NT2/D1 (cell line): ENCODE measurements at places on chromosomes 11 and 22.

DNA sequence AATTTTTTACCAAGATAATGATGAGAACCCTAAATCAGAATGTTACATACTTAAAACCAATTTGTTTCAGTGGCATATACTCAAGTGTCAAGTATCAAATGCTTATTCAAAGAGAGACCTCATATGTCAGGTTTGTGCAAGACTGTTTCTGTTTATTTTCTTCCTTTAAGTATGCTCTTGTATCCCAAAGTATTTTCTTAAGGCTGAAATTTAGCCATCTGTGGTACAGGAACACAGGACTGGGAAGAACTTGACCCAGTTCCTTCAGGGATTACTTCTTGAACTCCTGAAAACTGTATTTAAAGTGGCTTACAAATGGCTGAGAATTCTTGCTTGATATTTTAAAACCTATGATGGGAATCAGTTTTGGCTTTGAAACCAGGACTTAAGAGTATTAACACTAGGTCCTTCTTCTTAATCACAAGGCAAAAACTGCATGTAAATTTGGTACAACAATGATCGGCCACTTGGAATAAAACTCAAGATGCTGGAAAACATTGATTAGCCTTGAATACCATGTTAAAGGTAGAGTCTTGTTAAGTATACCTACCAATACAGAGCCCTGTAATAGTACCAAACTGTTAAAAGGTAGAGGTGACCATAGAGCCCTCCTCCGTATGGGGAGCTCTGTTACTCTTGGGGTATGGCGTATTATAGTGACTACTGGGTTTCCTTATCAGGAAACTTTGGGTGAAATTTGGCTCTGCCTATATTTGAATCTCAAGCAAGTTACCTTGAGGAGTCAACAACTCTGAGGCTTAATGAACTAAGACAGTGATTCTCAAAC, 95.9 kb downstream of the BLID start:
- no peak for DNase-seq

- DNase-seq = no peak
Observed at GRCh38 chr22:29206372-29207242, 911 bp downstream of the EMID1 start.

DNA sequence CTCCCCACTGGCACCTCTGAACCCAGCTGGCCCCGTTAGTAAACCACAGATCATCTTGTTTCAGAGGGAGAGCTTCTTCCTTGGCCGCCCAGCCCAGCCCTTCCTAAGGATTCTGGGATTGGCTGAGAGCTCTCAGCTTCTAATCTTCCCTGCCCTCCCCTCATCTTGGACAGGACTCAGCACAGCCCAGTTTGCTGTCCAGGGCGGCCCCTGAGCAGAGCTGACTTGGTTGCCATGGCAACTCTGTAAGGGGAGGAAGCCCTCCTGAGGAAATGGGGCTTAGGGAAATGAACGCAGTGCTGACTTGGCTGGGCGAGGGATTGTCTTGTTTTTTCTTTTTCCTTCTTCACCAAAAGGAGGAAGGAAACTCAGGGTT, 4.6 kb downstream of the APOL4 start:
- peak; percentile 54 for DNase-seq

DNA sequence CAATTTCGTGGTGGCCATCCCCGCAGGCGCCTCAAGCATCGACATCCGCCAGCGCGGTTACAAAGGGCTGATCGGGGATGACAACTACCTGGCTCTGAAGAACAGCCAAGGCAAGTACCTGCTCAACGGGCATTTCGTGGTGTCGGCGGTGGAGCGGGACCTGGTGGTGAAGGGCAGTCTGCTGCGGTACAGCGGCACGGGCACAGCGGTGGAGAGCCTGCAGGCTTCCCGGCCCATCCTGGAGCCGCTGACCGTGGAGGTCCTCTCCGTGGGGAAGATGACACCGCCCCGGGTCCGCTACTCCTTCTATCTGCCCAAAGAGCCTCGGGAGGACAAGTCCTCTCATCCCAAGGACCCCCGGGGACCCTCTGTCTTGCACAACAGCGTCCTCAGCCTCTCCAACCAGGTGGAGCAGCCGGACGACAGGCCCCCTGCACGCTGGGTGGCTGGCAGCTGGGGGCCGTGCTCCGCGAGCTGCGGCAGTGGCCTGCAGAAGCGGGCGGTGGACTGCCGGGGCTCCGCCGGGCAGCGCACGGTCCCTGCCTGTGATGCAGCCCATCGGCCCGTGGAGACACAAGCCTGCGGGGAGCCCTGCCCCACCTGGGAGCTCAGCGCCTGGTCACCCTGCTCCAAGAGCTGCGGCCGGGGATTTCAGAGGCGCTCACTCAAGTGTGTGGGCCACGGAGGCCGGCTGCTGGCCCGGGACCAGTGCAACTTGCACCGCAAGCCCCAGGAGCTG, 24.8 kb downstream of the ADAMTS15 start:
- DNase-seq = no peak

DNA sequence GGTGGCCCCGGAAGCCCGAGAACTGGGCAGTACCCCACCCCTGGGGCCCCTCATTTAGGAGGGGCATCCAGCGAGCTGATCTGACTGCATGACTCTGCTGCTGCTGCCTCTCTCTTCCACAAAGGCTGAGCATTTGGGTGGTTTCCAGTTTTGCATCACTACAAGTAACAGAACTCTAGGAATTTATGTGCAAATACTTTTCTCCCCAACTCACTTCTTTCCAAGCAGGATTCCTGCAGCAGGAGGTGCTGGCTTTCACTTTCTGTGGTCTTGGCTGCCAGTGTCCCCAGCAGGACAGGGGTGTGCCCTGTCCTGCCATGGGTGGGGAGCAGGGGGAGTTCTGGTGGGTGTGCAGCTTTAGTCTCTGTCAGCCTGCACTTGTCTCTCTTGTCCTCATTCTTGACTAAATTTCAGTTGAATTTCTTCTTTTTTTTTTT, 21.2 kb downstream of the UPB1 start:
- DNase-seq = peak; percentile 36

- no peak for DNase-seq
Observed at GRCh38 chr22:17950651-17951214, 73.6 kb downstream of the MICAL3 start.

- DNase-seq = no peak
Observed at GRCh38 chr11:58637371-58637770, 14.9 kb downstream of the CNTF start.

DNA sequence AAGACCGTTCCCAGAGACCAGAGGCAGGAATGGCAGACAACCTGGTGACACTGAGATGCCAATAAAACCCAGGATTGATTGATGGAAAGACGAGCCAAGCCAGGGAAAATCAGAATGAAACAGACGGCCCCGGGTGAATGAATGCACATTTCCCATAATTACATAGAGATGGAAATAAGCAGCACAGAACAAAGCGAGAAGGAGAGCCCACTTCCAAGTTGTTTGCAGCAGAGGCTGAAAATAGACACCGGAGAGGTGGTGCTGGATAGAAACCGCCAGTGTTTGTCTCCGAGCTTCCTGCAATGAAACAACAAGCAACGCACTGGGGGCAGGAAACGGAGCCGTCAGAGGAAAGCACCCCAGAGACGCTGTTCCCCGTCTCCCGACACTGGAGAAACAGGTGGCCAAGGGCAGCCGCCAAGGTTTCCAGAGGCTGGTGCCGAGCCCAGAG, 406.8 kb downstream of the SHANK2 start:
- DNase-seq = no peak

- no peak for DNase-seq
Observed at GRCh38 chr11:36006556-36006955, 62.7 kb downstream of the LDLRAD3 start.

DNA sequence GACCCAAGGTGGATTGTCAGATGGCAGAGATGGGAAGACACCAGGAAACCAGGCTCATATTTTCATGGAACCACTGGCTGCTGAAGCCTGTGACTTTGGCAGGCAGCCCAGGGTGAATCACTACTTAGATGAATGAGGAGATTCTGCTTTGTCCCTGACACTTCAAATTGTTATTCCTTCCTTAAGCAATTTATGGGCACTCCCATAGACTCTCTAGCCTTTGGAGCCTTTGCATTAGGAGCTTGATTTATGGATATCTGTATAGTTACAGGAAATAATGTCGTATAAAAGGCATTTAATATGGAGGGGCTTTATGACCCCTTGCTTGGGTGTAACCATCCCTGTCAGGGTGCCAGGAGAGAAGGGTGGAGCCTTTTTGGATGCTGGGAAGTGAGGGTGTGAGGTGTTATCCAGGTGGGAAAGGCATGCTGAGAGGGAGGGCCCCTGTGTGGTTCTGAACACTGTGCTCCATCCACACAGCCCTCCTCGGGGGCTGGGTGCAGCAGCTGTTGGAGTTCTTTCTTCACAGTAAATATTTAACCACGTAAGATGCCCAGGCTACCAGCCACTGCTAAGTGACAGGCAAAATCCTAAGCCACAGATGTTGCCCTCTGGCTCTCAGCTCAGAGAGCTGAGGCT, 35.3 kb downstream of the IL18 start:
- DNase-seq = no peak

DNA sequence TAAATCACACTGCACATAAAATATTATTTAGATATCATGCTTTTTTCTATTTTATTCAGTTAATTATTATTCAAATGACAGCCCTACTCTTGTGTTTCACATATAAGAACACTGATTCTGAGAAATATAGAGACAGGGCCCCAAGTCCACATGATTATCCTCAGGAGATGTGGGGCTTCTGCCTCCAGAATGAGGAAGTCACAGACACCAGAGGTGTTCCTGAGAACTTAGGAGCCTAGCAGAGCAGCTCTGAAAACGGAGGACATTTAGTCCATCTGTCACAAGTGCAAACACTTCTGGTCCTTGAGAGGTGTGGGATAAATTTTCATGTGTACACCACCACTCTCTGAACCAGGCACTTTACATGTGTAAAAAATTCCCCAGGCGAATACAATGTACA, 26.2 kb downstream of the TRIM66 start:
- DNase-seq = no peak

DNA sequence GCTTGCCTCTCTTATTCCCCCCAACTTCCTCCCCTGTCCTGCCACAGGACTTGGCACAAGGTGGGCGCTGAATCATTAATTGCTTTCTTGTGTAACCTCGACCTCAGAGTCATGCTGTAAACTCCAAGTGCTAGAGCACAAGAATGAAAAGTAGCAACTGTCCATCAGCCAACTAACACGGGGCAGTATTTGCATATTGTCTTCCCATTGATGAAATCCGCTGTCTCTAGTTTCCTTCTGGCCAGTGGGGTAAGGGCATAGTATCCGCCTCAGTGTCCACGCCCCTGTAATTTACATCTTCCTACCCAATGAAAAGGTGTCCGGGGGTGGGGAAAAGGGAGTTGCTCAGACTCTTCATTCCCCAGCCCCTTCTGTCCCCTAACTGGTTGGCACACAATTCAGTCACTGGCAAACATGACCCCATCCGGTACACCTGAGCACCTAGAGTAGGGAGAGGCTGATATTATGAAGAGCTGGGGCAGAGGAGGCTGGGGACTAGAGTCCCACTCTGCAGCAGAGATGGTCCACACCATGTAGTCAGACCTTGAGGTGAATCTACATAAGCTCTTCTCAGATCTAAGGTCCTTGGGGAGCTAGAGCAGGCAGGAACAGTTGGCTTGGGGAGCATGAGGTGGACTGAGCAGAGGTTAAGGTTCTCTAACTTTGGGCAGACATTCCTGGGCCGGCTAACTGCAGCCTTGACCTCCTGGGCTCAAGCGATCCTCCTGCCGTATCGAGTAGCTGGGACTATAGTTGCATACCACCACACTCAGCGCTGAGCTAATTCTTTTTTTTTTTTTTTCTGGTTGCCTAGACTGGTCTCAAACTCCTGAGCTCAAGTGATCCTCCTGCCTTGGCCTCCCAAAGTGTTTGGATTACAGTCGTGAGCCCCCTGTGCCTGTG, 6.8 kb upstream of the GGA1 start:
- peak; percentile 44 for DNase-seq

- no peak for DNase-seq
Observed at GRCh38 chr11:92505689-92506088, 281.1 kb downstream of the FAT3 start.

DNA sequence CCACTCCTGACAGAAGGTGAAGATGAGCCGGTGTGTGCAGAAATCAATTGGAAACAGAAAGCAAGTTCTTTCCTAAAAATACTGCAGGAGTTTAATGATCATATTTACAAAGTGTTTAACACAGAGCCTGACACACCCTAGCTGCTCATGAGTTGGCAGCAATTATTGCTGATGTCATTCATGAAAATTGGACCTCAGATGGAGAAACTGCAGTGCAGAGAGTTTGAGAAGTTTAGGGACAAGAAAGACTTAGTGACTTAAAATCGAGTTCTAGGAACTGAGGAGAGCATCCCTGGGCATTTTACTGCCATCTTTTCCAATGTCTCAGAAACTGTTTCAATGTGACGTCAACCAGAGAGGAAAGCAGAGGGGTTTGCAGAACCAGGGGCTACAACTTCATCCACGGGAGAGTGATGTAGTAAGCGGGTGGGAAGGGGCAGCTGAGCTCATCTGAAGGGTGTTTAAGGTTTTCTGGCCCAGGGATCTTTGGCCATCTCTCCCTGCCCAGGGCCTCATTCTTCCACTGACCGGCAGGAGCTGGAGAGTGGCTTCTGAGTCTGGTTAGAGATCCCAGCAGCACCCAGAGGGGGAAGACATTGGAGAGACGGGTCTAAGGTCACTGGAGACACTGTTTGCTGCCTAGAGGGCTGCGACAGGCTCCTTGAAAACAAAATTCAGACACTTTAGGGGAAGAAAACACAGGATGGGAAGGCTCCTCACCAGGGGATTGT, 21.1 kb upstream of the IGLL5 start:
- no peak for DNase-seq

- no peak for DNase-seq
Observed at GRCh38 chr11:31651208-31651607, 141.6 kb downstream of the ELP4 start.

- DNase-seq = no peak
Observed at GRCh38 chr11:68251765-68252164, 20.0 kb downstream of the C11orf24 start.

- DNase-seq = peak; percentile 75
Observed at GRCh38 chr11:118621071-118621783, 13.8 kb downstream of the PHLDB1 start.

DNA sequence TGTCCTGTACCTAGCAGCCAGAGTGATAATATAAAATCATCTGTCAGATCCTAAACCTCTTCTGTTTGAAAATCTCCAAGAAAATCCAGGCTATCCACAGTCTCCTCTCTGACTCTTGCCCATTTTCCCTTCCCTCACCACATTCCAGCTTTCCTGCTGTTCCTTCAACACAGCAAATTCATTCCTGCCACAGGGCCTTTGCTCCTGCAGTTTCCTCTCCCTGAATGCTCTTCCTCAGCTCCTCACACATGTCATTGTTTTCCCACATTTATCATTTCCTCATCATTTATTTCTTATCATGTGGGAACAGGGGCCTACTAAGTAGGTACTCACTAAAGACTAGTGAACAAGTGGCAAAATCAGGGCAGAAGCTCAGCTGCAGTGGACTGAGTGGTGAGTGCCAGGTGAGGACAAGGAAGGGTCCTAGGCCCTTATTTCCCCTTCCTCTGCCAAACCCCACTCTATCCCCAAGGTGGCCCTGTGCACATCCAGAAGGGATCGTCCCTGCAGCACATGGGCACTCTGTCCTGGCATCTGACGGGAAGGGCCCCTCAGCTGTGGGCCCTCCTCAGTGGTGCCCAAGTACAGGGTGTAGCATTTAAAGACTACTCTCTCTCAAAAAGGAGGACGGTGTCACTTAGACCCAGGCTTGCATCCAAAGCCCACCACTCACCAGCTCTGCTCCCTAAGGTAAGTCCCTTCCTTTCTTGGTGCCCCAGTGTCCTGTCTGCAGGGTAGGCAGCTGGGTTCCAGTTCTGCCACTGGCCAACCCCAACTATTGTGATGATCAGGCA, 2.0 kb downstream of the LRRC32 start:
- no peak for DNase-seq
